Activated CD8-positive, alpha-beta memory T cell treated with anti-CD3 and anti-CD28 coated beads for 4 hours (primary cell): ENCODE measurements at places on chromosomes 7 and 10.

GRCh38 chr10:29160150-29160617 lies 128.7 kb upstream of the LYZL1 start:
- no peak for DNase-seq

DNA sequence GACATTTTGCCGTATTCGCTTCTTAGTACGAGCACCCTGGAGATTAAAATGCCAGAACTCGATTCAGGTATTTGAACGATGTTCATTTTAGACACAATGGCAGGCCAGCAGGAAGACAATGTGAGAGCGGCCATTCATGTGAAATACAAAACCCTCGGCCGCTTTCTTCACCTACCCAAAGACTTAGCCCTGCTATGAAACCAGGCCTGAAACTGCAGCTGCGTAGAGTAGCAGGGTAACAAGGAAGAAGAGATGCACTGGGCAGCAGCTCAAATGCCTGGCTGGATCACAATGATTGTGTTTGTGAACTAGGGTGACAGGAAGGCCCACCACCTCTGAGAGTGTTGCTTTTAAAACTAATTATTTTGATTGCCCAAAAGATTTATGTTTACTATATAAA lies 234.8 kb downstream of the TRIL start:
- no peak for DNase-seq

GRCh38 chr7:74051629-74052410 lies 23.8 kb downstream of the ELN start:
- no peak for DNase-seq

DNA sequence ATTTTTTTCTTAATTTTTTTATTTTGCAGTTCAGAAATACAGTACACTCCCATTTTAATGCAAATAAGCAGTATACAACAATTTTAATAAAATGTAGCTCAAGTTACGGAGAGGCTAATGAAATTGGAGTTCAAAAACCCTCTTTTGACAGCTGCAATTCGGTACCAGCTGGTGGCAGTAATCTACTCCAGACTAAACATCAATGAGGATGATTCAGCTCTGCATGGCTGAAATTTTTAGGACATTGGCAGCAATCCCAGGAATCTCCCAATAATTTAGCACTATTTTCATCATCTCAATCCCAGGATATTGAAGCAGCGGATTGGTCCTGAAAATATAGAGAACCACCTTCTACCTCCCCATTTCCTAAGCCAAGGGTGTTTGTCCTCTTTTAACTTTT lies 278.8 kb downstream of the CACNA2D1 start:
- no peak for DNase-seq

- no peak for DNase-seq
These were observed 10.1 kb upstream of the ATOH7 start for GRCh38 chr10:68242051-68242450.

- no peak for DNase-seq
These were observed 9.4 kb upstream of the GATA3 start for GRCh38 chr10:8044908-8045725.
